ENCODE measurements at places on chromosomes 13 and 19.

DNA sequence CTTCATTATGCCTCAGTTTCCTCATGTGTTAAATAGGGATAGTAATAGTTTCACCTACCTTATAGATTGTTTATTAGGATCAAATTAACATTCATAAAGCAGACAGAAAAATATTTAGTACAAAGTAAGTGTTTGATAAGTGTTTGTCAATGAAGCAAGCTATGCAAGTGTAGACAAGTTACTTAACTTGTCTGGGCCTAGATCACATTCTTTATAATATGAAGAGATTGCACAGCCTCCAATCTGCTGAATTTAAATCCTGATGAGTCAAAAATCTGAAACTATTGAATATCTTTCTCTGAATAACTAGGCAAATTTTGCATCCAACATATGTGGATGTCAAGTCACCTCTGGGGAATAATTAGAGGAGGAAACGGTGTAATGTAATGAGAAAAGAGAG, 170.5 kb downstream of the MZT1 start:
- no peak for DNase-seq

- no peak for DNase-seq
Measured at GRCh38 chr19:7602240-7602934, 6.7 kb downstream of the CAMSAP3 start.

GRCh38 chr13:39876258-39876657, 220.8 kb downstream of the COG6 start:
- DNase-seq: no peak

DNA sequence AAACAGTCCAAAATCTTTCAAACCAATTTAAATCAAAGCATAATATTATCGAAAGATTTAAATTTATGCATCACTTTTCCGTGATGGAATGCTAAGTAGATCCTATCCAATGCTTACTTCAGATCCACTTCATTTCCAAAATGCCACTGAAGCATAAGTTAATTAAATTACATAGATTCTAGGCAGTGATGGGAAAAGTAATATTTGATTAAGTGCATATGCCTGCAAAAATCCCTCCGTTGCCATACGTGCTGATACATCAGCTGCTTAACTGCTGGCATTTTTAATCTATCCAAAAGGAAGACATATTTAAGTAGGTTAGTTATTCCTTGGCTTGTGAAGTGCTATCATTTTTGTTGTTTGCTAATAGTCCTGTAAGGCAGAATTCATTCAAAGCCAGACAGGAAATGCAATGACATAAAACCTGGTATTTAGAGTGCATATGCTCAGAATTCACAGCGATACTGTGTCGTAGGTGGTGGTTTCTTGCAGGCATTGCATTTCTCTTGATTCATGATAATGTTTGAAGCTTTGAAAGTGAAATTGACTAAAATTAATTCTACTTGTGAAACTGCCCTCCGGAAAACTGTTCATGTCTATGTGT, 738.3 kb upstream of the GPC6 start:
- no peak for DNase-seq

GRCh38 chr19:377801-378581, 31.0 kb downstream of the C2CD4C start:
- DNase-seq: no peak

- DNase-seq: no peak
Measured at GRCh38 chr19:3609779-3610719, 3.4 kb upstream of the TBXA2R start.

DNA sequence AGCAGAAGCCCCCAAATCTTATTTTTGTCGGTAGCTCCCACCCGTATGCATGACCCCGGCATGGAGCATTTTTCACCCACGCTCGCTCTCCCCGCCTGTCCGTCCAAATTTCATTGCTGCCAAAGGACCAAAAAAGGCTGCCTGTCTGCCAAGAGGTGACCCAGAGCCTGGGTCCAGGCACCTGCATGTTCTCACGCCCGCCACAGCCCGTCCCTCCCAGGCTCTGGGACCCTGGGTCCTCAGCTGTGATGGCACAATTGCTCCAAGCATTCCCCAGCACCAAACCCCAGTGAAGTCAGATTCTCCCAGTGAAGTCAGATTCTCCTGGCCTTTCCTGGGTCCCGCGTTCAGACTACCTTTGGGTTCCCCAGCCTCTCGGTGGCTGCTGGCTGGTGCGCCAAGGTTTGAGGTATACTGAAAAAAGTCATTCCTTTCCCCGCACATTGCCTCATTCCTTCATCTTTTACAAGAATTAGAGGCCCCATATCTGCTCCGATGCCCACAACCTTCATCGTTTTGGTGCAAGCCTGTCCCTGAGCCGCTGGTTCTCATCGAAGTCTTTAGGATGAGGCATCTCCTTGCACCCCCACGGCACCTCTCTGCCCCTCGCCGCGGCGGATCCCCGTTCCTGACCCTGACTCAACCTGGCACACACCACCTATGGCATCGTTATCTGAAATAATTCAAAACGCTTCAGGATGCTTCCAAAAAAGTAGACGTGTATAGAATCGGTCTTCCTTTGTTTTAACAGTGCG, 59.3 kb upstream of the F7 start:
- DNase-seq: peak; percentile 2

DNA sequence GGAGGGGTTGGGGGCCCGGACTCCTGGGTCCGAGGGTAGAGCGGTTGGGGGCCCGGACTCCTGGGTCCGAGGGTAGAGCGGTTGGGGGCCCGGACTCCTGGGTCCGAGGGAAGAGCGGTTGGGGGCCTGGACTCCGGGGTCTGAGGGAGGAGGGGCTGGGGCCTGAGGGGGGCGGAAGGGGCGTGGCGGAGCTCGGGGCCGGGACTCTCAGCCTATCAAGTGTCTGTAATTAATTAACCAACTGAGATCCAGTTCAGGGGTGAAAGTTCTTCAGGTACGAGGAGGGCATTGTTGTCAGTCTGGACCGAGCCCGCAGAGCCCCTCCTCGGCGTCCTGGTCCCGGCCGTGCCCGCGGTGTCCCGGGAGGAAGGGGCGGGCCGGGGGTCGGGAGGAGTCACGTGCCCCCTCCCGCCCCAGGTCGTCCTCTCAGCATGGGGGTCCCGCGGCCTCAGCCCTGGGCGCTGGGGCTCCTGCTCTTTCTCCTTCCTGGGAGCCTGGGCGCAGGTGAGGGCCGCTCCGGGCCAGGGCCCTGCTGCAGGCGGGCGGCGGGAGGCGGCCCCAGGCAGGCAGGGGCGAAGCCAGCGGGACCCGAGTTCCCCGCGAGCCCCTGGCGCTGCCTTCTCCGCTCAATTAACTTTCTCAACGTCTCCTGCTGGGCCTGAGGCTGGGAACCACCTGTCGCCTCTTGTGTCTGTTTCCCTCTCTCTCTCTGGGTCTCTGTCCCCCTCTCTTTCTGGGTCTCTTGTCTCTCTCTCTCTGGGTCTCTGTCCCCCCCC, 697 bp downstream of the FCGRT start:
- DNase-seq: peak; percentile 52

DNA sequence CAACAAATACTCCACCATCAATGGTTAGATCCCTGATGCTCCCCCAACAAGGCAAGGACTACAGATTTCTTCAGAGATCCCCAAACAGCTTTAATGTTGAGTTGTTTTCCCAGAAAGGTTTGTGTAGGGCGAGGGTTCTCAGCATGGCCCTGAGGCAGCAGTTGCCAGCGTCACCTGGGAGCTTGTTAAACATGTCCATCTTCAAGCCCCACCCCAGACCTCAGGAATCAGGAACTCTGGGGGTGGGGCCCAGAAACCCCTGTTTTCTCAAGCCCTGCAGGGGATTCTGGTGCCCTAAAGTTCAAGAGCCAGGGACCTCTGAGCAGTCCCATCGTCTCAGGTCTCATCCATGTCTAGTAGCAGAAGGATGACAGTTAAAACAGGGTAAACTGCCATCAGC, 9.6 kb downstream of the EFNB2 start:
- DNase-seq: no peak

DNA sequence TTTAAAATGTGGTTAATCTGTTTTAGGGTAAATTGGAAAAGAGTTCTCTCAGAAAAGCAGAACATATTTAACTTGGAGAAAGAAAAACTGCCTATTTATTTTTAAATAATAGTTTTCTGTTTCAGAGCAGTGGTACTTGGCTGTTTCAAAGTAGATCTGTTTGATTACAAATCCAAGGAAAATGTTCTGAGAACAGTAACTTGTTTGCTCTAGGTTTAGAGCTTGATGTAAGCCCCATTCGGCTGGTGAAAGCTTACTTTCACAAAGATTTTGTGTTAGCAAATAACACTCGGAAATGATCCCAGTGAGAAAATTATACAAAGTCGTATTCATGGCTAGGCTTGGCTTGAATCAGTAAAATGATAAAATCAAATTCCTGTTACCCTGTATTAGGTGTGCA, 395.8 kb upstream of the GPC6 start:
- no peak for DNase-seq

GRCh38 chr13:112964971-112965492, 4.0 kb upstream of the MCF2L start:
- DNase-seq: no peak

DNA sequence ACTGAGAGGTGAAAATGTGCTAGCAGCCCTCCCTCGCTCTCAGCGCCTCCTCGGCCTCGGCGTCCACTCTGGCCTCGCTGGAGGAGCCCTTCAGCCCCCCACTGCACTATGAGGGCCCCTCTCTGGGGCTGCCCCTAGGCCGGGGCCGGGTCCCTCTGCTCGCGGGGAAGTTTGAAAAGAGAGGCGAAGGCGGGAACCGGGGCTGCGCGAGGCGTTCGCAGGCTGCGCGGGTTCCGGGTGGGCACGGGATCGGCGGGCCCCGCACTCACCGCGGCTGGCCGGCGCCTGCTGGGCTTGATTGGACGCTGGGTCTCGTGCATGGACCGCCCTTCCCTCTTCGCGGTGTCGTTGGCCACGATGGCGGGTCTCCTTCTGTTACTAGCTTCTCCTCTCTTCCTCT, 29.3 kb downstream of the C1QTNF9 start:
- no peak for DNase-seq

DNA sequence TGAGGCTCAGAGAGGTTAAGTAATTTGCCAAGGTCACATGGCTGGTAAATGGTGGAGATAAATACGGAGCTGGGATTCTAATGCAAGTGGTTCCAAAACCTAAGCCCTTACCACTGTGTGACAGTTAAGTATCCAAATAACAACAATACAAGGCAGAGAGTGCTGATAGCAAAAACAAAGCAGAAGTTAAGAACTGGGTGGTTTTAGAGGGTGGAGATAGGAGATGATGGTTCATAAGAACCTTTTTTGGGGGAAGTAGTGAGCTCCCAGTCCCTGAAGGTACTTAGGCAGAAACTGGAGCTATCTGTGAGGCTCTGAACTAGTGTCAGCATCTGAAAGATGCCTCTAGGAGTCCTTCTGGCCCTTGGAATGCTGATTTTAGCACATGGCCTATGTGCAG, 56.2 kb upstream of the UBE2L5 start:
- no peak for DNase-seq

GRCh38 chr13:27969082-27969865, at the start of gene CDX2:
Gene CDX2 (minus strand): TSS chr13:27969315. CDS start chr13:27969006, 309 bp downstream.
- DNase-seq: peak; percentile 33
